ENCODE measurements at places on chromosomes 7 and 10. TPM values are rescaled to one million over a fixed set of nuclear protein-coding genes. Genes with fewer than 3 reads are reported as not detected.

Gene ERVW-1
- not detected for total RNA-seq

Gene AEBP1
- total RNA-seq, result 321 TPM

Gene GIMAP5
- 24.1 TPM for total RNA-seq

Gene VWA2
- total RNA-seq, result 2.9 TPM

Gene SPDYE2
- not detected for total RNA-seq

Data from vagina (tissue), 2 donors.